ENCODE measurements at places on chromosomes 16 and 17.
A peak's percentile ranks its signal among the peaks of the same experiment; 100 is the strongest.

DNA sequence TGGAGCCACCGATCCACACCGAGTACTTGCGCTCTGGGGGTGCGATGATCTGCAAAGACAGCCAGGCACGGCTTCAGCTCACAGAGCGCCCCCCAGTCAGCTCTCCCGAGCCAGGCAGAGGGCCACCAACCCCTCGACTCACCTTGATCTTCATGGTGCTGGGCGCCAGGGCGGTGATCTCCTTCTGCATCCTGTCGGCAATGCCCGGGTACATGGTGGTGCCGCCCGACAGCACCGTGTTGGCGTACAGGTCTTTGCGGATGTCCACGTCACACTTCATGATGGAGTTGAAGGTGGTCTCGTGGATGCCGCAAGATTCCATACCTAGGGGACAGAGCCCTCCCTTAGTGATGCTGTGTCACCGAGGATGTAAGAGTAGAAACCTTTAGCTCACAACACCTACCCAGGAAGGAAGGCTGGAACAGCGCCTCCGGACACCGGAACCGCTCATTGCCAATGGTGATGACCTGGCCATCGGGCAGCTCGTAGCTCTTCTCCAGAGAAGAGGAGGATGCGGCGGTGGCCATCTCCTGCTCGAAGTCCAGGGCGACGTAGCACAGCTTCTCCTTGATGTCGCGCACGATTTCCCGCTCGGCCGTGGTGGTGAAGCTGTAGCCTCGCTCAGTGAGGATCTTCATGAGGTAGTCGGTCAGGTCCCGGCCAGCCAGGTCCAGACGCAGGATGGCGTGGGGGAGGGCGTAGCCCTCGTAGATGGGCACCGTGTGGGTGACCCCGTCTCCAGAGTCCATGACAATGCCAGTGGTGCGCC, 1.6 kb downstream of the ACTG1 start:
- DNase-seq, result no peak

DNA sequence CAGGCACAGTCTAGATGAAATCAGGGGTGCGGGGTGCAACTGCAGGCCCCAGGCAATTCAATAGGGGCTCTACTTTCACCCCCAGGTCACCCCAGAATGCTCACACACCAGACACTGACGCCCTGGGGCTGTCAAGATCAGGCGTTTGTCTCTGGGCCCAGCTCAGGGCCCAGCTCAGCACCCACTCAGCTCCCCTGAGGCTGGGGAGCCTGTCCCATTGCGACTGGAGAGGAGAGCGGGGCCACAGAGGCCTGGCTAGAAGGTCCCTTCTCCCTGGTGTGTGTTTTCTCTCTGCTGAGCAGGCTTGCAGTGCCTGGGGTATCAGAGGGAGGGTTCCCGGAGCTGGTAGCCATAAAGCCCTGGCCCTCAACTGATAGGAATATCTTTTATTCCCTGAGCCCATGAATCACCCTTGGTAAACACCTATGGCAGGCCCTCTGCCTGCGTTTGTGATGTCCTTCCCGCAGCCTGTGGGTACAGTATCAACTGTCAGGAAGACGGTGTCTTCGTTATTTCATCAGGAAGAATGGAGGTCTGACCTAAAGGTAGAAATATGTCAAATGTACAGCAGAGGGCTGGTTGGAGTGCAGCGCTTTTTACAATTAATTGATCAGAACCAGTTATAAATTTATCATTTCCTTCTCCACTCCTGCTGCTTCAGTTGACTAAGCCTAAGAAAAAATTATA, 1.6 kb downstream of the HBA1 start:
- no peak for DNase-seq

GRCh38 chr17:83100853-83101391, 21.5 kb downstream of the METRNL start:
- DNase-seq, result no peak

GRCh38 chr17:55492781-55493341, 18.4 kb downstream of the SMIM36 start:
- no peak for DNase-seq

DNA sequence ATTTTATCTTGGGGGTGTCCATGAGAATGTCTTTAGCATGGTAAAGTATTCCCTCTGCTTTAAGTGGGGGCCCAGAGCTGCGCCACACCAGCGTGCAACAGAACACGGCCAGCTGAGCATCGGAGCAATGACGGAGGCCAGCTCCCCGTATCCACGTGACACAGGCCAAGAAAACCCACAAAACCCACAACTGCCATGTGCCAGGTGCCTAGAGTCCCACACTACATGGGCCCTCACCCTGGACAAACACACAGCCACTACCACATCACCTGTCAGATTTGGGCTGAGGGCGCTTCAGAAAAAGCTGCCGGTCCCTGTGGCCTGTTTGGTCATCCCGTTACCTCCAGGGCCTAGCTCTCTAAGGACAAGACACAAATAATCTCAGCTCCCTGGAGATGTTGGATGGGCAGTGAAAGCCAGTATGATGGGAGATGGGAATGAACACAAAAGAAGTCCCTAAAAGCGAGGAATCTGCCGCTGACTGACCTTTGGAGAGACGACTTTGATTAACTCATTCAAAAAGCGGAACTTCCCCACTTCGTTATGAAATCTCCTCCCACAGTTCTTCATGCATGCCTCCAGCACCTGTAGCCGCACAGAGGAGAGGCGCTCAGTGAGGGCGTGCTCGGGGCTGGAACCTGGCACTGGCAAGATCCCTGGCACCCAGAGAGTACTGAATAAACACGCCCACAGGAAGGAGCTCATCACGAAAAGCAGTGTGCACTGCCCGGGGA, 17.1 kb downstream of the GGA3 start:
- no peak for DNase-seq

GRCh38 chr17:41301916-41302901, at the start of gene KRTAP29-1:
Gene KRTAP29-1 (minus strand): TSS chr17:41302851. CDS start chr17:41302851, 0 bp downstream.
- DNase-seq, result no peak

GRCh38 chr17:49820773-49821172, 27.1 kb downstream of the TAC4 start:
- no peak for DNase-seq

DNA sequence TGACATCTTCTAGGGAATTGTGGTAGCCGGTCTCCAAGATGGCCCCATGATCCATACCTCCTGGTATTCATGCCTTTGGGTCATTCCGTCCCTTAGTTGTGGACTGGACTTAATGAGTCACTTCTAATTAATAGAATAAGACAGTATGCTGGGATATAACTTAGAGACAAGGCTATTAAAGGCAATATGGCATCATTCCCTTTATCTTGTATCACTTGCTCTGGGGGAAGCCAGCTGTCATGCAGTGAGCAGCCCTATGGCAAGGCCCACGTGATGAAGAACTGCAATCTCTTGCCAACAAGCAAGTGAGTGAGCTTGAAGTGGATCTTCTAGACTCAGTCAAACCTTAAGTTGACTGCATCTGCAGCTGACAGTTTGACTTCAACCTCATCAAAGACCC, 97.8 kb upstream of the MED13 start:
- DNase-seq, result no peak

- DNase-seq, result no peak
Observed at GRCh38 chr17:15919466-15919865, 25.5 kb upstream of the ADORA2B start.

DNA sequence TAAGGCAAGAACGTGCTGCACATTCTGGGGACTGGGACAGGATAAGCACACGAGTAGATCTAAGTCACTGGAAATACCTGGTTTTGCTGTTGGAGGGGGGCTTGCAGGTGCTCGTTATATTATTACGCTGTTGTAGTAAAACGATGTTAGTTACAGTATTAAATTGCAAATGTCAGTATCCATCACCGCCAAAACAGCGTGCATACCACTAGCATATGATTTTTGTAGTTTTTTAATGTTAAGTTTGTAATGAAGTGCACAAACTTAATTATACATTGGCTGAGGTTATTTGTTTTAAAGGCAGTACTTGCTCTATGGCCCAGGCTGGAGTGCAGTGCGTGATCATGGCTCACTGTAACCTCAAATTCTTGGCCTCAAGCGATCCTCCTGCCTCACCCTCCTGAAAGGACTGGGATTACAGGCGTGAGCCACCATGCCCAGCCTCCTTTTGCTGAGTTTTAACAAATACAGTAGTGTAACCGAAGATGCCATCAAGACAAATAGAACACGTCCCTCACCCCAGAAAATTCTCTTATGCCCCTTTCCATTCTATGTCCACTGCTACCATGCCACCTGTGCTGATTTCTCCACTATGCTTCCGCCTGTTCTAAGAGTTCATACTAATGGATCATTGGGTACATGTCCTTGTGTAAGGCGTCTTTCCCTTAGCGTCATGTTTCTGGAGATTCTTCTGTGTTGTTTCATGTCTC, 20.7 kb upstream of the CSNK1D start:
- DNase-seq, result no peak

DNA sequence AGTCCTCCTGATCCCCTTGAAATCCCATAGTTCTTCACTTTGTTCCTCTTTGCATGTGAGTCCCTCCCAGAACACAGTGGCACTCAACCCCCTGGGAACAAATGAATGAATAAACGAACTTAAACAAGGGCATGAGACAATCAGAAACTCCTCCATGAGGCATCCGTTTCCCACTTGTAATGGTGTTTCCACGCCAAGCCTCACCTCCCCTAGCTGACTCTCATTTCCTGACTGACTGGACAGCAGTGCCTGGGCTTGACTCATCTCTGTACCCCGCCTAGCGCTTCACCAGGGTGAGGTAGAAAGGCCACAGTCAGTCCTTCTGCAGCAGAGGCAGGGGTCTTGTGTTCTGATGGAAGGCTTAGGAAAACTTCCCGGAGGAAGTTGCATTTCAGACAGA, 14.2 kb downstream of the KIF1C start:
- DNase-seq, result no peak

DNA sequence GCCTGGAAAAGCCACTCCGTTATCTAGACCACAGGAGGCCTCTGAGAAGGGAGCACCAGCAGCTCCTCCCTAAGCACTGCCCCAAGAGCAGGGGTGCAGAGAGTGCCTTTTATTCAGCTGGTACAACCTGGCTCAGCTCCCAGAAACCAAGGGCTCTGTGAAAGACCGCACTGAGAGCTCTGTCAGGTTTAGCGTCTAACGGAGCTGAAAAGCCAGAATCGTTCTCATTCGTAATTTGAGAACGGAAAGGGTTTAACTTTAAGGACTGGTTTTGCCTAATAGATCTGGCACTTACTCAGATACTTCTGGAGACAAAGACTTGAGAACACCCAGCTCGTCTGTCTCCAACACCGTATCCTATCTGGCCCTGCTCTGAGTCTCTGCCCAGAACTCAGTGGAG, 13.5 kb downstream of the MPG start:
- peak; percentile 67 for DNase-seq

- no peak for DNase-seq
Observed at GRCh38 chr17:75691801-75692626, 24.9 kb downstream of the SAP30BP start.

- DNase-seq, result no peak
Observed at GRCh38 chr17:40063187-40063771, 514 bp downstream of the THRA start.

GRCh38 chr16:71666928-71667707, 41.1 kb downstream of the MARVELD3 start:
- no peak for DNase-seq

DNA sequence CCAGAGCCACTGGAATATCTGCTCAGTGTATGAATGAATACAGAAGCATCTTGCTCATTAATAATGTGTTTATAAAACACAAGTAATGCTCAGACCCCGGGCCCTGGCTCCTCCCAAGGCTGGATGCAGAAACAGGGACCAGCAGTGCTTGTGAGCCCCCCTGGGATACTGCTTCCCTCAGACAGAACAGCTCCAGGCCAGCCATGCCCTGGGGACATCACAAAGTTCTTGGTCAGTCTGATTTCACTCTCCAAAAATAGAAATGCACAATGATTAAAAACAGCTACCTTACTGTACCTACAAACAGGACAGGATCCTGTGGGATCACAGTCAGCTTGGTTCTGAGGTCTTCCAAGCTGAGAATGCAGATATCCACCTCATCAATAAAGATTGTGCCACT, 68.2 kb downstream of the ABCC12 start:
- no peak for DNase-seq

GRCh38 chr16:73483076-73483791, 435.3 kb upstream of the ZFHX3 start:
- DNase-seq, result no peak

DNA sequence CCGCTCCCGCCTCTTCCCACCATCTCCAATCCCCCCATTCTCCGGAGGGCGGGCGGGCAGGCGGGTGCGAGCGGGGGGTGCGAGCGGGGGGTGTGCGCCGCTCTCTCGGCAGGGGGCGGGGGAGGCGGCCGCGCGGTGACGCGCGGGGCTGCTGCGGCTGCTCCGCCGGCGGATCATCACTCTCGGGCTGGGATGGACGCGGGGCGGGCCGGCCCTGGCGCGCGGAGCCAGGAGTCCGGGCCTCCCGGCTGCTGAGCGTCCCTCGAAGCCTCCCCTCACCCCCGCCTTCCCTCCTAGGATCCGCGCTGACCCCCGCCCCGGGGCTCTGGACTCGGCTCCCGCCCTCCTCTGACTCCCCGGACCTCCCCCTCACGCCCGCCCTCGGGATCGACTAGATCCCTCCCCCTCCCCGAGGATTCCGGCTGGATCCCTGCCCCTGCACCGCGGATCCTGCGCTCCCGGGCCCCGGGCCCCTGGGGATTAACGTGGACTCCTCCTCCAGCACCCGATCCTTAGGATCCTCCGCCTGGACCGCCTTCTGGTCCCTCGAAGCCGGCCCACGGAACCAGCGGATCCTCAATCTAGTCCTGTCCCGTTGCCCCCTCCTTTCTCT, 946 bp upstream of the TMEM256 start:
- no peak for DNase-seq

DNA sequence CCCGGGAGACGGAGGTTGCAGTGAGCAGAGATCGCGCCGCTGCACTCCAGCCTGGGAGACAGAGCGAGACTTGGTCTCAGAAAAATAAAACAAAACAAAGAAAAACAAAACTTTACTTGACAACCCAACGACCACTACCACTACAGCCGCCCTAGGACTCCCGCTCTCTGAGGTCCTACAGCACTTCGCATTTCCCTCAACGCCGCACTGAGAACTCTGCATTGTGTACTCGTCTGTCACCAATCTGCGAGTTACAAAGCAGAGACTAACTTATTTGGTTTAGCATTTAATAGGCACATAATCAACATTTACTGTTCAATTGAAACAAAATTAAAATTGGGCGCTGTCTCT, 479 bp upstream of the ZNF207 start:
- no peak for DNase-seq

DNA sequence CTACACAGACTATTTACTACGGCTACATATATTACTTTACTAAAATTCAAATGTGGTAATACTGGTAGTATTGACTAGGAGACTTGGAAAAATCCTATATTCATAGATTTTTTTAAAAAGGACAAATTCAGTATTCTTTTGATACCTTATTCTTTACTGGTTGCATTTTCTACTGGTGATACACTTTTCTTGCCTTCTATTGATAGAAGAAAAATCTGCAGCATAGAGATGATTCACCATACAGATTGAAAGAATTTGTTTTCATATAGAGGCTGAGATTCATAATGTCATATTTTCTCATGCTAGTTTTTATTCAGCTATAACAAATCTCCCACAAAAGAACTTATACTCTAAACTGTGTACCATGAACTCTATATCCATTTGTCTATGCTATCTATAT, 195.4 kb upstream of the C17orf78 start:
- no peak for DNase-seq

DNA sequence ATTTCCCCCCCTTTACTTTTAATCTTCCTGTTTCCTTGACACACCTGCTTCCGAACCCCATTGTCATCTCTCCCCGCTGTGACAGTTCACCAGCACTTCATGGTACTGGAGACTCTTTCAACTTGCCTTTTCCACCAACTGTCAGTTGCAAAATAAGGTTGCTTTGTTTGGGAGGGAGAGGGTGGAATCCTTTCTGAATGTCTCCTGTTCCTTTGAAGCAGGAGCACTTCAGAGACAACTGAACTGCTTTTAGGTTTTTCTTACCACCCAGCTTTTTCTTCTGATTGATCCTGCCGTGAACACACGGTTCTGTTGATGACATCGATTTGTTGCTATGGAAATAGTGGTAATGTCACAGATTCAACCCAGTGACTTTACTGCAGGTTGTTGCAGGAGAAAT, 42.0 kb downstream of the RPA1 start:
- no peak for DNase-seq
